WTC11 (cell line): ENCODE measurements at places on chromosomes 2 and 18. TPM values are rescaled to one million over a fixed set of nuclear protein-coding genes. Genes with fewer than 3 reads are reported as not detected.

SIX2 gene
- 1.2 to 1.7 TPM (median 1.5 TPM) in 3 replicates for total RNA-seq

REG1B gene
- 2.1 to 3.8 TPM (median 2.3 TPM) in 3 replicates for total RNA-seq

TMEFF2 gene
- total RNA-seq: 0.87 to 2.4 TPM (median 2.3 TPM) in 3 replicates

GRCh38 chr2:144455987-144456386 is 63.9 kb downstream of the ZEB2 start:
- H3K36me3 ChIP-seq: no peaks in the 10 kb centered on the region
- no peak for DNase-seq
- no peak overlapping the region for H3K27ac ChIP-seq
- no peak overlapping the region for H3K4me3 ChIP-seq

DNA sequence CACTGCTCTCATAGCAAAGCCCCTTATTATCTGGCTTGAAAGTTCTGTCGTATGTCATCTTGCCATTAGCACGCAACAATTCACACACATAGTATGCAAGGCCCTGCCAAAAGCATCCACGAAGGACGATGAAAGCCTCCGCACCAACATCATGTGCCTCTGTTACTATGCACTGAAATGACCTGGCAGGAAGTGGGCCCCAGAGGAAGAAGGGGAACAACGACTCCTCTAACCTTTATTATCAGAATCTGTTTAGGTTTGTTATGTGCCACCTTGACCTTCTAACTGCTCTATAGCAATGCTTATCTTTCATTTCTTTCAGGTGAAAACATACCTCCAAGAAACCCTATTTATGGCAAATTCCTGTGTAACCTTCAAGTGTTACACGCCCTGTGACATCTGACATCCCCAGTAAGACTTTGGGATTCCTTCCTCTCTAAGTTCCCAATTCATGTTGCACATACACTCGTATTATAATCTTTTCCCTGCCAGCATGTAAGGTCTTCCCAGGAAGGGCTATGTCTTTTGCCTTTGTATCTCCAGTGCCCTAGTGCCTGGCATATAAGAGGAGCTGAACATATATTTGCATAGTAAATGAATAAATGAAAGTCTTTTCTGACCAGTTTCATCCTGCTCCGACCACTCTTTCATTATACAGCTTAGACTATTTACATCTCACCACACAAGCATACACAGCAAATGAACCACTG is 7.0 kb upstream of the NDUFV2 start:
- H3K4me1 ChIP-seq: peaks cover 23% of the 10 kb centered on the region
- DNase-seq: no peak
- H3K27ac ChIP-seq: no peak overlapping the region
